ENCODE measurements at places on chromosomes 3 and 15. TPM values are rescaled to one million over a fixed set of nuclear protein-coding genes. Genes with fewer than 3 reads are reported as not detected.

Gene ZNF501
- total RNA-seq, result 0.79 TPM

Gene CIP2A
- total RNA-seq, result 1.5 TPM

Gene FGF12
- total RNA-seq, result 0.57 TPM

Gene CNTN3
- total RNA-seq, result not detected

Gene GABRA5
- total RNA-seq, result 0.57 TPM

Gene OGG1
- total RNA-seq, result 9.5 TPM

Gene PRTG
- total RNA-seq, result 0.26 TPM

Gene SLC51A
- total RNA-seq, result 1.1 TPM

Gene TLR9
- not detected for total RNA-seq

Gene FOXB1
- not detected for total RNA-seq

Gene DAZL
- not detected for total RNA-seq

Gene ASB14
- total RNA-seq, result not detected

Gene CLN6
- total RNA-seq, result 26.9 TPM

Gene SIN3A
- 28.4 TPM for total RNA-seq

Gene CRYBG3
- 21.7 TPM for total RNA-seq

Gene SELENOT
- 103 TPM for total RNA-seq

Gene MUC13
- not detected for total RNA-seq

Gene CHRM5
- not detected for total RNA-seq

Gene CASR
- total RNA-seq, result not detected

Gene MAP6D1
- 5.1 TPM for total RNA-seq

Gene AZI2
- 44.6 TPM for total RNA-seq

Gene PLSCR5
- total RNA-seq, result not detected

Gene PPP2R3A
- 13.3 TPM for total RNA-seq

Gene CFAP92
- 0.40 TPM for total RNA-seq

Gene VIPR1
- 15.4 TPM for total RNA-seq

Gene PRRT3
- 0.75 TPM for total RNA-seq

Gene ITIH1
- not detected for total RNA-seq

Gene PPP1R14D
- 0.68 TPM for total RNA-seq

Gene PRKCI
- total RNA-seq, result 41.1 TPM

Gene SLC35G2
- 3.8 TPM for total RNA-seq

Gene CELF6
- total RNA-seq, result 0.82 TPM

Gene DUOXA2
- total RNA-seq, result not detected

Gene HTR3E
- total RNA-seq, result not detected

Gene PLS1
- 13.5 TPM for total RNA-seq

Gene ZNF660
- total RNA-seq, result 0.09 TPM

Gene SKOR1
- total RNA-seq, result 0.09 TPM

Gene TNFSF10
- total RNA-seq, result 128 TPM

Gene HIGD1A
- total RNA-seq, result 187 TPM

Gene PPP4R2
- 29.6 TPM for total RNA-seq

Gene FBLN2
- total RNA-seq, result 12.3 TPM

Gene CAV3
- not detected for total RNA-seq

Gene EPHA3
- total RNA-seq, result 0.48 TPM

Gene PROS1
- total RNA-seq, result 30.7 TPM

Data from esophagus squamous epithelium (tissue), 5 donors.